ENCODE measurements at places on chromosomes 2 and 18. TPM values are rescaled to one million over a fixed set of nuclear protein-coding genes. Genes with fewer than 3 reads are reported as not detected.

TCF23 gene
- not detected for polyA plus RNA-seq

DNA sequence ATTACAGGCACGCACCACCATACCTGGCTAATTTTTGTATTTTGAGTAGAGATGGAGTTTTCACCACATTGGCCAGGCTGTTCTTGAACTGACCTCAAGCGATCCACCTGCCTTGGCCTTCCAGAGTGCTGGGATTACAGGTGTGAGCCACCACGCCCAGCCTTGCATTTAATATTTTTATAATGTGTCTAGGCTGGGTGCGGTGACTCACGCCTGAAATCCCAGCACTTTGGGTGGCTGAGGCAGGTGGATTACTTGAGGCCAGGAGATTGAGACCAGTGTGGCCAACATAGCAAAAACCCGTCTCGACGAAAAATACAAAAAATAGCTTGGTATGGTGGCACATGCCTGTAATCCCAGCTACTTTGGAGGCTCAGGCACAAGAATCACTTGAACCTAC lies 3.2 kb downstream of the RPL37A start:
- no peak for DNase-seq

- peak; percentile 96 for DNase-seq
These were observed at the start of gene MRPL53 for GRCh38 chr2:74472086-74472944. TSS of gene MRPL53 (minus strand) at chr2:74472680. CDS start at chr2:74472660, 20 bp downstream.

GRCh38 chr2:62423235-62423634 lies 82.8 kb downstream of the TMEM17 start:
- no peak for DNase-seq

DNA sequence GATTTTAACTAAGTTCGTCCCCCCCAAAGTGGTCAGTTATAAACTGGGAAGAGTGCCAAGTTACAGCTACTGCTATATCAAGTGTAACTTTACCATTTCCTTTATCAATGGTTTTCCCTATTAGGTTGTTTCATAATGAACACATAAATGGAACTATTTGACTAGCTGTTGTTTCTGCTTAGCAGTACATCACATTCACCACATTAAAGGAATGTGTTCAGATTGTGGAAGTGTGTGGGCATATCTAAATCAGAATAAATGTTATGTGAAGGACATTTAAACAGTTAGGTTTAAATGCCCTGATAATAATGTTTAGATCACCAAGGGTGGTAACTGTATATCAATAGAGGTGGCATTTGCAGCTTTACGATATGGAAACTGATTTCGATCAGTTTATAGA lies 45.1 kb downstream of the SLC9A4 start:
- DNase-seq: no peak

DNA sequence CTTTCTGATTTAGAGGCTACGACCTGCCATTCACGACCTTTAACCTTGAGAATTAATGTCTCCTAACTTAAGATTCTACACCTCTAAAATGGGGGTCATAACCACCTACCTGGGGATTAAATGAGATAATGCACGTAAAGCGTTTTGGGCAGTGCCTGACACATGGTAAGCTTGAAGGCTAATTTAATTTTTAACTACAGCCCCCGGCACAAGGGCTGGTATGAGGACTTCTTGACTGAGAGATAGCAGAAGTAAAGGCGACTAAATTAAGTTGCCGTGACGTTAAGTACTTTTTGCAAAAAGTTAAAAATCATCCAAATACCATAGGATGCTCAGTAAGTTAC lies 549 bp downstream of the MRPL35 start:
- DNase-seq: no peak

Measured in sigmoid colon (tissue), 7 donors.